CD8-positive, alpha-beta memory T cell (primary cell): ENCODE measurements at places on chromosomes 2 and 18. TPM values are rescaled to one million over a fixed set of nuclear protein-coding genes. Genes with fewer than 3 reads are reported as not detected.

The ITPRIPL1 gene
- 58.3 TPM for total RNA-seq

The PSMA8 gene
- total RNA-seq: 1.4 TPM

The HRH4 gene
- total RNA-seq: not detected

The AGXT gene
- not detected for total RNA-seq

GRCh38 chr2:195486520-195486919, 170.5 kb upstream of the SLC39A10 start:
- DNase-seq: no peak

GRCh38 chr2:205739620-205740019, 57.3 kb downstream of the NRP2 start:
- DNase-seq: no peak

GRCh38 chr18:22005191-22005841, 164.1 kb upstream of the GATA6 start:
- DNase-seq: no peak

DNA sequence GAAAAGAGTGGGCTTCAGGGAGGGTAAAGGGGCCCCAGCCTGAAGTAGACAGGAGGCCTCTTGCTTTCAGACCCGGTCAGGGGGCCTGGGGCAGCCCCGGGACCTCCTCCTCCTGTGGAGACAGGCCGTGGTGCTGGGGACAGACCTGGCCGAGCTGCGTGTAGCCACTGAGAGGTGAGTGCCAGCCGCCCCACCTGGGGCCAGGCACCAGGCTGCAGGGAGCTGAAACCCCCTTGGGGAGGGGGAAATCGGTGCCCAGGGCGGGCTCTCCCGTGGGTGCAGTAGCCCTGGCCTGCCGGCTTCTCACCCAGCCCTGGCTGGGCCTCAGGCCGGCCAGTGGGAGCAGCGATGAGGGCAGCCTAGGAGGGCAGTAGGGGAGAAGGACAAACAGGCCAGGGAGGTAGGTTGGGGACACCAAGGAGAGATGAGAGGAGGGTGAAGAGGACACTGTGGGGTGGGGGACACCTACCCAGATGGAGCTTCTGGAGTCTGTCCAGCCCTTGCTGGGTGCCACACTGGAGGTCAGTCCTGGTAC, 24.0 kb downstream of the CROCC2 start:
- no peak for DNase-seq

GRCh38 chr2:113236367-113237159, 42.2 kb downstream of the PAX8 start:
- no peak for DNase-seq

- DNase-seq: no peak
Observed at GRCh38 chr2:58911877-58912276, 670.8 kb upstream of the FANCL start.

DNA sequence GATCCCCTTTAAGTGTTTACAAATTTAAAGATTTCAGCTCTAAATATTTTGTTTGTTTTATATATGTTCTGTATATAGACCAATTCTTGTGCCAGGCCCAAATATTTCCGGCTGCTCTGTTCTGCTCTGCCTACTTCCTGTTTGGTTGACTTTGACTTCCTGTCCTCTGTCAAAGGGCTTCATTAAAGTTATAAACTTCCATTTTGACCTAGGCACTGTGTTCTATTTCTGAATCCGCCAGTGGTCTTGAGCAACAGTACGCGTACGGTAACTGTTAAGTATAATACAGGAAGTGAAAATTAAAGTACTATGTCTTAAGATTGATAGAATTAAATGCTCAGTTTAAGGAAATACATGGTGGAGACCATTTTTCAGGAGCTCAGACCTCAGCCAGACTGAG, 13.5 kb upstream of the REL start:
- DNase-seq: peak; percentile 55

- no peak for DNase-seq
Observed at GRCh38 chr18:23567671-23568070, 18.6 kb downstream of the NPC1 start.

GRCh38 chr2:220374282-220374681, 746.9 kb downstream of the SLC4A3 start:
- no peak for DNase-seq

GRCh38 chr18:3294435-3295080, 32.6 kb downstream of the MYL12B start:
- DNase-seq: no peak

- no peak for DNase-seq
Observed at GRCh38 chr18:51617167-51617566, 419.7 kb upstream of the MEX3C start.

DNA sequence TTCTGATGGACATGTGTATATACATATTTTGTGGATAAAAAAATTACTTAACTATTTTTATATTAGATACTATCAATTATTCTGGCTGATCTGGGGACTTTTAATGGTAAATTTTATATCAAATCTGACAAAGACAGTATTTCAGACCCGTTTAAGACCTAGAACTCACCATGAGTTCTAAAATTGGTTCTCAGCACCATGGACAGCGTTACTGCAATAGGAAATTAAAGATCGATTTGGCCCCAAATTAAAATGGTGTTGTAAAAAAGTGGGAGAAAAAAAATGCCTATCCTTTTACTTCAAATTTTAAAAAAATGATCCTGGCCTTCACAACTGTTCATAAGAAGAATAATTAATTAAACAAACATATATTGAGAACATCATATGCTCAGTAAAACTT, 919 bp upstream of the SCN2A start:
- DNase-seq: no peak

DNA sequence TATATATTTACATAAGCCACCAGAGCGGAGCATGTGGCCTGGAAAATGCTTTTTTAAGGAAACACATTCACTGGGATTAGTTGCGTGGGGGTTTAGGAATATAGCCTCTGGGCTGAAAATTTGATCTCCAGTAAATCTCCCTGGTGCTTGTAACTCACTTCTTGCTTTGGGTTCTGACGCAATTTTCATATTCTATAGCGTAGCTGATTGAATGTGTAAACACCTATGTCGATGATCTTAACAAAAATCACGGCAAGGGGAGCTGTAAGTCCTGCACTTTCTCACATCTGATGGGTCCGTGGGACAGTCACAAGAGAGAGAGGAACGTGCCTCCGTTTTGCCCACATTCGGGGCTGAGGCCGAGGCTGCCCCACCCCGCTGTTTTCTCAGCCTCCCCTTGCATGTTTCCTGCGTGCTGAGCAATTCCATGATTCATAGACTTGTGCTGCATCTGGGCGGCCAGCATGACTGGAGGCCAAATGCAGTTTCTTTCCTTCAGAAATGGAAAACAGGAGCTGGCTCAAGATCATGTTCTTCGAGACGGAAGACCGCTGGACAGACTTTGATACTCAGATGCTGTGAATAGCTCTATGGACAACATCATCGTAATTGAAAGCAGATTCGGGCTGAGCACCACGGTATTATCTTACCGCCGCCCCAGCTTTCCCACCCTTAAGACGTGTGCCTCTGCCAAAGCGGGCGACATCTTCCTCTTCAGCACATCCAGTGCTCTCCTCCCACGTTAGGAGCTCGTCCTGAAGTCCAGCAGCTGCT, 109.2 kb downstream of the TMEM18 start:
- DNase-seq: no peak

DNA sequence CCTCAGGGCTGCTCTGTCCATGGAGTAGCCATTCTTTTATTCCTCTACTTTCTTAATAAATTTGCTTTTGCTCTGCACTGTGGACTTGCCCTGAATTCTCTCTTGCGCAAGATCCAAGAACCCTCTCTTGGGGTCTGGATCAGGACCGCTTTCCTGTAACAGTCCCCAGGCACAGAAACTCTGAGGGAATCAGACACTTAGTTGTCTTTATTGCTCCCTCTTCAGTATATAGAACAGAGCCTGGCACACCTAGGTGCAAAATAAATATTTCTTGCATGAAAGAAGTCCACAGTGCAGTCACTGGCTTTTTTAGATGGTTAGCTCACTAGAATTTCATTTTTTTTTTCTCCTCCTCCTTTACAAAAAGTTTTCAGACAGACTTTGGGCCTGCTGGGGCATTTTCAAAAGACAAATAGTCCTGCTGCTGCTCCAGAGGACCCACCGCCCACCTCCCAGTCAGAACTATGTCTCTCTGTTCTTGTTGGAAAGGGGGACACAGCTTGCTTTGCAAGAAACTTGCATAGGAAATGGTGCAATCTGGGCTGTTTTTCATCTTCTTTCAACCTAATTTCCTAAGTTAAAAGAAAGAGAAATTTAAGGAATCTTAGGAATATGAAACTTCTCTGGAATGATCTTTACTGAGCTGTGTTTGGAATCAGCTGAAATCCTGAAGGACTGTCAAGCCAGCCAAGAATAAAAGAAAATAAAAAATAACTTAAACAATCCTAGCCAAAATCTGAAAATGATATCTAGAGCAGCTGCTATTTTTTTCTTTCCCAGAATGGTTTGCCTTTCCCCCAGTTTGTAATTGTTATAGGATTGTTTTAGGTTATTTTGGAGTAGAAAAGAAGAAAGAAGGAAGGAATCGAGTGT, 31.7 kb upstream of the MAP4K3 start:
- no peak for DNase-seq

- DNase-seq: no peak
Observed at GRCh38 chr2:214830794-214831346, 21.4 kb upstream of the BARD1 start.

GRCh38 chr2:242044313-242044590, 174.7 kb downstream of the RTP5 start:
- DNase-seq: no peak

DNA sequence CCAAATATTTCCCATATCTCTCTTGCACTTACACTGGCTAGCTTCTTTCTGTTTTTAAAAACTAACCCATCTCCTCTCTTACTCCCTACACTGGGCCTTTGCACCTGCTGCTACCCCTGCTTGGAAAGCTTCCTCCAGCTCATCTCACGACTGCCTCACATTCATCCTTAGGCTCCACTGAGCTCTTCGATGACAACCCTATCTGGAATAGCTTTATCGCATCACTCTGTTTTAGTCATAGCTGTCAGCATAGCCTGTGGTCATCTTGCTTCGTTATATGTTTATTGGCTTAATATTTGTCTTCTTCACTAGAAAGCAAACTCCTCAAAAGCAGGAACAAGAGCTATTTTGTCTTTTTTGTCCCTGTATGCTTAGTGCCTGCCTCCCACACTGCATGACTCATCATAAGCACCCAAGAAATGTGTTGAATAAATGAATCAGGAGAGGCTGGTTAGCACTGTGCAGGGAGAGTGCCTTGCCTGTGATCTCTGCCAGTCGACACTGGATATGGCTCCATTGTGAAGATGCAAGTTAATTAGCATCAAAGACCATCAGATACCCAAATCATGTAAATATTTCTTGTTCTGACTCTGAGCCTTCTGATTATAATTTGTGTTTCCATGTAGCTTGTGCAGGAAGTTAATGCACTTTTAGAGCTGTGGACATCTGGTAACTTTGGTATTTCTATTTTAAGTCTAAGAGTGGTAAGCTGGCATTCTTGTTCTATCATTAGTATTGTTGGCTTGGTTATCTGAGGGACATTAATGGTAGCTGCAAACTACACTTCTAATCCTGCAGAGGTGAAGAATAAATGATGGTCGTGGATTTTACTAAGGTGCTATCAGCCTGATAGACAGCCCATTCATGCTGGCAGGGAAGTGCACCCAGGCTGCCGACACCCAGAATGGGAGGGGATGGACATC, 10.3 kb upstream of the DYTN start:
- no peak for DNase-seq

- peak; percentile 49 for DNase-seq
Observed at GRCh38 chr2:233867993-233868532, at the start of gene MSL3B. Gene MSL3B (minus strand): TSS chr2:233868386.

GRCh38 chr2:239065537-239065936, 217.7 kb downstream of the TWIST2 start:
- no peak for DNase-seq
